ENCODE measurements at places on chromosomes 11 and 22.

- no peak for DNase-seq
These were observed 21.6 kb upstream of the C11orf96 start for GRCh38 chr11:43920598-43921419.

- no peak for DNase-seq
These were observed 457.3 kb downstream of the TBC1D22A start for GRCh38 chr22:47219789-47220188.

- DNase-seq, result no peak
These were observed 42.3 kb upstream of the LINC01488 start for GRCh38 chr11:69439127-69439526.

- DNase-seq, result no peak
These were observed at the start of gene LMO1 for GRCh38 chr11:8263769-8264410. Gene LMO1 (minus strand): TSS chr11:8263878. CDS start chr11:8263362, 516 bp downstream.
